Cerebellar nuclear complex (tissue), 1 donor: ENCODE measurements at places on chromosomes 11 and 22.

DNA sequence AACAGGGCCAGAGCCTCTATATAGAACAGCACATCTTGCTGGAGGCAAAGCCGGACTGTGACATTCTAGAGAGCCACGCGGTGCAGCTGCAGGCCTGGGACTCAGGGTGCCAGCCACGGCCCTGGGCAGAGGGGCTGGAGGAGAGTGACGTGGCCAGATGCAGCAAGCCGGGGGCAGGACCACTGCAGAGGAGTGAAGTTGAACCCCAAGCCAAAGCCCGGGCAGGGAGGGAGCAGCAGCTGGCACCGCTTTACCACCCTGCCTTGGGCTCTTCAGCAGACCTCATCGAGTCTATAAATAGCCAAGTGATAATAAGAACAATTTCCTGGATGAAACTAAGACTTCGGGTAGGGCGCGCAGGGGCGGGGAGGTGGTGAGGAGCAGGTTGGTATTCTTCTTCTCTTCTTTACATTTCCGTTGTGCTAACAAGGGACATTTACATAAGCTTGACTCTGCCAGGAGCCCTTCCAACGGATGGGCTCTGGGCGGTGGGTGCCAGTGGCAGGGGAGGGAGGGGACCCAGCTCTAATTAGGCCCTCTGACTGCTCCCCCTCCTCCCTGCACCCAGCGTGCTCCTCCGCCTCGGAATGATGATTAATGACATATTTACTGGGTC is 110.2 kb downstream of the ST3GAL4 start:
- DNase-seq: no peak

- no peak for DNase-seq
Observed at GRCh38 chr11:66725647-66726046, 3.4 kb downstream of the SPTBN2 start.

DNA sequence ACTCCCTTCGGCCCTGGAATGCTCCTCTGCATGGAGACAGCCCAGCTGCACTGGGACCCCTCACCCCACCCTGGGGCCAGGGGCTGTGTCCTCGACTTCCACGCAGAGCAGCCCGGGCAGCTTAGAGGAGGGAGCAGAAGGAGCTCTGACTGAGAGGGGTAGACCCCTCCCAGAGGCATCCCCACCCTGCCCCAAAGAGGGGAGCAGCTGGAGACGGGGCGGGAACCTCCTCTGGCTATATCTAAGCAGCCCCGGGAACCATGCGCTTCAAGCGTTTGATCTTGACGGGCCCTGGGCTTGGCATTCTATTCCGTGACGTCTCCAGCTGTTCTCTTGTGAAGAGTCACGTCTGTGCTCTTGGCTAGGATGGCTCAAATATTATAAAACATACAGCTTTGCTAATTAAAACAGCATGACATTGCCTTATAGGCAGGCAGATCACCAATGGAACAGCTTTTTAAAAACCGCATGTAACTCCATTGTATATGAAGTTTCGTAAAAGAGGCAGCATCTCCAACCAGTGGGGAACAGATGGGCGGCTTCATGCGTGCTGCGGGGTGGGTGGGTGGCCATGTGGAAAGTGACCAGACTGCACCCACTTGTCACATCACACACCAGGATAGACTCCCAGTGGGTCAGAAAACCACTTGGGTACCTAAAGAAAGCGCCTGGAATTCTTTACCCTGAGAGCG is 7.7 kb downstream of the KCNQ1 start:
- no peak for DNase-seq

- DNase-seq: no peak
Observed at GRCh38 chr11:86916330-86916729, 38.9 kb downstream of the FZD4 start.

GRCh38 chr11:4430051-4430450 is 19.0 kb upstream of the OR52K2 start:
- DNase-seq: no peak

- no peak for DNase-seq
Observed at GRCh38 chr11:45173064-45173463, 26.6 kb downstream of the PRDM11 start.

GRCh38 chr11:104206936-104207335 is 43.0 kb upstream of the PDGFD start:
- no peak for DNase-seq

DNA sequence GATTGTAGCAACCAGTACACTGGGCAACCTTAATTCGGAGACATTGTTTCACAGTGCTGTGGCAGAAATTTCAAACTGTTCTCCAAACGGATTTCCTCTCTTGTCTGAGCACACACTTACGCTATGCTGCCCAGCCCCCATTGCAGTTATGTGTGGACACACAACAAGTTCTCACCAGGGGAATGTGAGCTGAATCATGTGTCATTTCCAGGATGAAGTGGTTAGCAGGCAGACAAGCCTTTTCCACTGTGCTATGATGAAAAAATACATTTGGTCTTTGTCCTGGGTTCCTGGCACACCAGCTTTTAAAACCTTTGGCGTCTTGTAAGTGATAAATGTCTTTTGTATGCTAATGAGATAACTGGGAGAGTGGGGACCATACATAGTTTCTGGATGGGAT is 46.9 kb upstream of the SYT9 start:
- no peak for DNase-seq

- no peak for DNase-seq
Observed at GRCh38 chr11:82059505-82059904, 674.2 kb downstream of the FAM181B start.

DNA sequence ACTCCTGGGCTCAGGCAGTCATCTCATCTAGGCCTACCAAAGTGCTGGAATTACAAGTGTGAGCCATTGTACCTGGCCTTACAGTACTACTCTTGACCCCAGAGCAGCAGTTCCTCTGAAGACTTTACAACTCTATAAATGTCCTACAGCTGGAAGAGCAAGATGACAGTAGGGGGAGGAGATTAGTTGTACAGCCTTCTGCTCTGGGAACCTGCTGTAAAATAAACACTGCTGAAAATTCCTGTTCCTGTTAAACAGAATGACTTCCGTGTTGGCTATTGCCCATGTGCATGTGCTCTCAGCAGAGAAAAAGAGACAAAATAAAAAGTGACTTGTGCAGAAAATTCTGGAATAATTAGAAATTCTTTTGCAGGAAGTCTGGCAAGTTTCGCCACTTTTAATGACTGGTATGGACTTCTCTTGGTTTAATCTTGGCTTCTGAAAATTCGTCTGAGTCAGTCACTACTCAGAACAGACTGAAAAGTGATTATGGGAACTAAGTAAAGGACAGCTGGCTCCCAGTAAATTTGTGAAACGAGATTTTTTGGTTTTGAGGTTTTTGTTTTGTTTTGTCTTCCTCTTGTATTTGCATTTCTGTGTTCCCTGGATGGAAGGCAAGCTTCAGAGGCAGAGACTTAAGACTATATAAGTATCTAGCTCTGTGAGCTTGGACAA is 955.7 kb downstream of the DLG2 start:
- DNase-seq: no peak

DNA sequence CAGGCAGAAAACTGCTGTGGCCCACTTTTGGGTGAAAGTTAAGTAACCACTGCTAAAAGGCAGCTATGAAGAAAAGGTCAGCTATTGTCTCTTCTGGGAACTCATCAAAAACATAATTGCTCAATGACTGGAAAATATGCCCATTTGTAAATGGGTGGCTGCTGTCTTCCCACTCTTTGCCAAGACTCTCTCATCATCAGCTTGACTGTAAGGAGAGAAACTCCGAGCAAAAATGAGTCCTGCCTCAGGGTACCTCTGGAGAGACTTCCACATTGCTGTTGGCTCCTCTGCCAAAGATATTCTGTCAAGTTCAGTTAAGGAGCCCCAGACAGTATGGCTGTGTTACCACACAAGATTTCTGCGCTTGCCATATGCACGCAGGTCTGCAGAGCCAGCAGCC is 138.7 kb downstream of the BBOX1 start:
- no peak for DNase-seq

DNA sequence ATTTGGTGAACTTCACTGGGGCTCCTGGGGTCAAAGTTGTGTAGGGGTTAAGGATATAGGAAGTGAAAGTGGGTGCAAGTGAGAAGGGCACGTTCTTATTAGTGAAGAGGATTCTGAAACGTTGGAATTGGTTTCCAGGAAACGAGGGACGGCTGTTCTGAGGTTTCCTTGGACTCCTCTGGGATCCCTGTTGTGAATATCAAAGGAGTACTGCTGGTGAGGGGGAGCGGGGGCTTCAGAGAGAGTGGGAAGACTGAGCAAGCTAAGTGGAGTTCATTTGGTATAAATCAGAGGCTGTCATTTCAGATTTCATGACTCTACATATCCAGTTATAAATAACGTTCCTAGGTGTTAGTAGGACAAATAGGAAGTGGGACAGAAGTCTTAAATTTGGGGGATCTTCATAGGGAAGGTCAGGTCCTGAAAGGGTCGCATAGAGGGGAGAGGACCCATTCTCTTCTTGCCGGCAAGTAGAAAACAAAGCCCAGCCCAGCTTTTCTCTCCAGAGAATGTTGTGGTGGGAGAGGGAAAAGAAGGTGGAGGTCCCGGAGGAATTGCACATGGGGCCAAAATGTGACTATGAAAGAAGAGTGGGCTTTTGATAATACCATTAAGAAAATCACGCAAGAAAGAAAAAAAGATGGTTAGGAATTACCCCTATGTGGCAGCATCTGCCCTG is 1.1 kb upstream of the NELL1 start:
- DNase-seq: no peak

- DNase-seq: peak; percentile 33
Observed at GRCh38 chr22:23686416-23687024, 4.3 kb upstream of the RGL4 start.

DNA sequence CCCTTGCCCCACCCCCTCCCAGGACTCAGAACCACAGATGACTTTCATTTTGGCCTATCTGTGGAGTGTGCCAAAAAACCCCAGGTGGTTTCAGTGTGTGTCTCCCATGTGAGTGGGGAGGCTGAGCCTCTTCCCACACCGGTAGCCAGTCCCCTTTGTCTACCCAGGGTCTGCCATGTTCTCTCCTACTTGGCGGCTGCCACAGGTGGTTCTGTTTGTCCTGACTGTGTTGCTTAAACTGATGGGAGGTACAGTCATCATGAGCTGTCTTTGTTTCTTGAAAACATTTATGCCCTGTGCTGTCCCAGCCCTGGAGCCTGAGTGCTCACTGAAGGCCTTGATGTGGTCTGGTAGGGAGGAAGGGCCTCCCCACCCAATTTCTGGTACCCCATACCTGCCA is 39.7 kb upstream of the SUSD2 start:
- no peak for DNase-seq

GRCh38 chr11:33256813-33257159 is 395 bp upstream of the HIPK3 start:
- no peak for DNase-seq

DNA sequence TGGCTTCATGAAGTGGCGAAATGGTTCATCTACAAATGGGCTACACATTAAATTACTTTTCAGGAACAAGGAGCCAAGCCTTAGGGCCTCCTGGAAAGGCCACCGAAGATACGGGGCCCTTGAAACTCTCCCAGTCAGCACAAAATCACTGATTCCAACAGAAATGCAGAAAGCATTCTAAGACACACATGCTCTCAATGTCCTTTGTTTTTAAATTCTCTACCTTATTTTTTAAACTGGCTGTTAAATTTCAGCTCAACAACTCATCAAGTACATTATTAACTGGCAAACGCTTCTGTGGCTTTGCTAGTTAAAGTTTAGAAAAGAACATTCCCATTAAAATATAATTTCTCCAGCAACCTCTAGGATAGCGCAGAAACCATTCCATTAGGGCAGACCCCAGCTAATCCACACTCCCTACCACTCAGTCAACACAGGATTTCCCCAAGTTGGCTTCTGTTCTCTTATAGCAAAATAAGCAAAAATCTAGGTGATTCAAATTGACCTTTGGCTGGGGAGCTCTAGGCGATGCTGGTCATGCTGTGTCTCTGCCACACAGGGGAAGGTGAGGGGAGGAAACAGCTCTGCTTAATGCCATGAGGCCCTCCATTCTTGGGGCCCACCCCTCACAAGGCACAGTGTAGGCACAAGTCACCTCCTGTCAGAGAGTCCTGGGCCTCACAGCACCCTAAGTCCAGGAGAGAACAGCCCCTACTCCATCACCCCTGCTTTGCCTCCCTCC is 47.1 kb downstream of the PLEKHA7 start:
- DNase-seq: no peak

DNA sequence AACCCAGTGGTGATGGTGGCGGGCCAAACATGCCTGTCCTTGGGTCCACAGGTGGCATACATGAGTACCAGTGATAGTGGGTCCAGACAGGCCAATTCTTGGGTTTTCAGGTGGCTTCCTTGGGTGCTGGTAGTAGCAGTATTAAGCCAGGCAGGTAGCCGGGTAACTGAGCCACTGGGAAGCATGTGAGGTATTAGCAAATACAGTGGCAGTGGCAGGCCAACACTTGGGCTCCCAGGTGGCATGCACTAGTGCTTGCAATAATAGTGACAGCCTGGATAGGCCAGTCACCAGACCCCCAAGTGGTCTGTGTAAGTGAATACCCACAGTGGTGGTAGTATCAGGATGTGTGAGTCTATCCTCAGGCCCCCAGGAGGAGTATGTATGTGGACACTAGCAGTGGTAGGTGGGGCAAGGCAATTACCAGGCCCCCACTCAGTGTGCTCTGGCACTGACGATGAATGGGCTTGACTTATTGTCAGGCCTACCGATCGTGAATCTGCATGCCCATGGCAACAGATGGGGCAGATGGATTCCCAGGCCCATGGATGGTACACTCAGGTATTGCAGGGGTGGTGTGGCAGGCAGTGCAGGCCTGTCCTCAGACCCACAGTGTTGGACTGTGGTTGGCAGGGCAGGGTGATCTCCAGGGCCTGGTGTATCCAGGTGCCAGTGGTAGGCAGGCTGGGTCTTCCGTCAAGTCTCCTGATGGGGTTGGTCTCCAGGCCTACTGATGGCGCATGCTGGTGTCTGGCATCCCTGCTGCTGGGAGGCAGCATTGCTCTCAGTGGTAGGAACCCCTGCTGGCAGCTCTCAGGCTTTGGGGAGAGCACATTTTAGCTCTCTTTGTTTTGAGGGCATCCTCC is 840.7 kb downstream of the FAM181B start:
- DNase-seq: no peak

GRCh38 chr11:96214777-96215109 is 128.3 kb downstream of the MAML2 start:
- no peak for DNase-seq

DNA sequence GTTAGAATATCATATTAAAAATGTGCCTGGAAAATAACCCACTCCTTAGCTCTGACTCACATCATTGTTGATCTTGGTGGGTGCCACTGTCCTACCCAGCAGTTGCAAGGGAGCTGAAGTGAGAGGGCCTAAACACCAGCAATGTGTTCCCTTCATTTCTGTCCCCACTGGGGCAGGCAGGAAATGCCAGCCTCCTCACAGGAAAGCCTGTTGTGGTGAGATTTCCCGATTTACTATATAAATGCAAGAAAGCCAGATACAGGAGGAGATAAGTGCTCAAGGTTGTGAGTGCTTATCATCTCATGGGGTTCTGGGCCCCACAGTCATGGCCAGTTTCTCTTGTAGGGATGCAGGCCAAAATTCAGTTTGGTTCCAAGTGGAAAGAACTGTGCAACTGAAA is 15.8 kb upstream of the FLI1 start:
- no peak for DNase-seq

GRCh38 chr11:35362521-35362980 is 56.8 kb downstream of the SLC1A2 start:
- DNase-seq: no peak
